NCI-H1092 (cell line): ENCODE measurements at places on chromosomes 6 and 20.

- no peak for DNase-seq
These were observed 37.0 kb upstream of the HINT3 start for GRCh38 chr6:125919618-125920017.

GRCh38 chr6:93786474-93787330 lies 367.3 kb upstream of the EPHA7 start:
- DNase-seq, result no peak

DNA sequence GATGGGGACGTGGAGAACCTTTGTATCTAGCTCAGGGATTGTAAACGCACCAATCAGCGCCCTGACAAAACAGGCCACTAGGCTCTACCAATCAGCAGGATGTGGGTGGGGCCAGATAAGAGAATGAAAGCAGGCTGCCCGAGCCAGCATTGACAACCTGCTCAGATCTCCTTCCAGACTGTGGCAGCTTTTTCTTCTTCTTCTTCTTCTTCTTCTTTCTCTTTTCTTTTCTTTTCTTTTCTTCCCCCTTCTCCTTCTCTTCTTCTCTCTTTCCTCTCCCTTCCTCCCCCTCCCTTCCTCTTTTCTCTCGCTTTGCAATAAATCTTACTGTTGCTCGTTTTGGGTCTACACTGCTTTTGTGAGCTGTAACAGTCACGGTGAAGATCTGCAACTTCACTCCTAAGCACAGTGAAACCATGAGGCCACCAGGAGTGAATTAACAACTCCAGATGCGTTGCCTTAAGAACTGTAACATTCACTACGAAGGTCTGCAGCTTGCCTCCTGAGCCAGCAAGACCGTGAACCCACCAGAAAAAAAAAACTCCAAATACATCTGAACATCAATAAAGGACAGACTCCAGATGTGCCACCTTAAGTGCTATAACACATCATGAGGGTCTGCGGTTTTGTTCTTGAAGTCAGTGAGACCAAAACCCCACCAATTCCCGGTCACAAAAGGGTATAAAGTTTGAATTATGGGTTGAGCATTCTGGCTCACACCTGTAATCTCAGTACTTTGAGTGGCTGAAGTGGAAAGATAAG lies 19.6 kb upstream of the SERPINB1 start:
- no peak for DNase-seq

DNA sequence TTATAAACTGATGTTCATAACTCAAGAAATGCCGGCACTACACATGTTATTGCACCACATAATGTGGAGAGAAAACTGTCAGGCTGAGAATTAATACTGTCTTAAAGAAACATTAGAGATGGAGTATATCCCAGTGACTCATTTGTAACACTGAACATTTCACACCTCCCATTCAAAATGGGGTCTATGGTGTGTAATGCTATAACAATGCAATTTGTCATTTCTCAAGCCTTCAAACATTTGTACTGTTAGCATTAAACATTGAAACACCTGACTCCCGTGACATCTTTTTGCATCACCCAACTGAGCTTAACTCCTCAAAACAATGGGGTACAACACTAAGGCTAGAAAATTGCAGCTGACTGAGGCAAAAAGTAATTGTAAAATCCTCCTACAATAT lies 151.7 kb downstream of the DST start:
- no peak for DNase-seq

DNA sequence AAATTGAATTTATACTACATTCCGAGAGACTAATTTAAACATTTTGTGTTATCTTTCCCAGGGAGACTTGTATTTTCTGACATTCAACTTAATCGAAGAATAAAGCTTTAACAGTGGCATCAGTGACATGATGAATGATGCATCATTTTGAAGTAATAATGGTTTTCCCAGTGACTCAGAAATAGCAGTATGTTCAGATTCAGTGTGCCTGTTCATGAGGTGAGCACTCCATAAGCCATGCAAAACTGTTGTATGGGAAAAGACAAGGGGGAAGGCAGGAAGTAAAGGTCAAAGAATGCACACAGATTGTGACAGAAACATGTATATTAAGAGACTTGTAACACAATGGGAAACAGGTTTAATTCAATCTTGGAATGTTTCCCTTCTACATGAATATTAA lies 1348.2 kb upstream of the GJE1 start:
- no peak for DNase-seq

GRCh38 chr6:28738396-28738765 lies 185.4 kb downstream of the TRIM27 start:
- DNase-seq, result no peak

- DNase-seq, result no peak
These were observed 175.1 kb downstream of the VEGFA start for GRCh38 chr6:43944908-43945767.

GRCh38 chr20:47970282-47970903 lies 185.1 kb upstream of the SULF2 start:
- no peak for DNase-seq

GRCh38 chr6:64280569-64280968 lies 645.0 kb downstream of the PHF3 start:
- no peak for DNase-seq

DNA sequence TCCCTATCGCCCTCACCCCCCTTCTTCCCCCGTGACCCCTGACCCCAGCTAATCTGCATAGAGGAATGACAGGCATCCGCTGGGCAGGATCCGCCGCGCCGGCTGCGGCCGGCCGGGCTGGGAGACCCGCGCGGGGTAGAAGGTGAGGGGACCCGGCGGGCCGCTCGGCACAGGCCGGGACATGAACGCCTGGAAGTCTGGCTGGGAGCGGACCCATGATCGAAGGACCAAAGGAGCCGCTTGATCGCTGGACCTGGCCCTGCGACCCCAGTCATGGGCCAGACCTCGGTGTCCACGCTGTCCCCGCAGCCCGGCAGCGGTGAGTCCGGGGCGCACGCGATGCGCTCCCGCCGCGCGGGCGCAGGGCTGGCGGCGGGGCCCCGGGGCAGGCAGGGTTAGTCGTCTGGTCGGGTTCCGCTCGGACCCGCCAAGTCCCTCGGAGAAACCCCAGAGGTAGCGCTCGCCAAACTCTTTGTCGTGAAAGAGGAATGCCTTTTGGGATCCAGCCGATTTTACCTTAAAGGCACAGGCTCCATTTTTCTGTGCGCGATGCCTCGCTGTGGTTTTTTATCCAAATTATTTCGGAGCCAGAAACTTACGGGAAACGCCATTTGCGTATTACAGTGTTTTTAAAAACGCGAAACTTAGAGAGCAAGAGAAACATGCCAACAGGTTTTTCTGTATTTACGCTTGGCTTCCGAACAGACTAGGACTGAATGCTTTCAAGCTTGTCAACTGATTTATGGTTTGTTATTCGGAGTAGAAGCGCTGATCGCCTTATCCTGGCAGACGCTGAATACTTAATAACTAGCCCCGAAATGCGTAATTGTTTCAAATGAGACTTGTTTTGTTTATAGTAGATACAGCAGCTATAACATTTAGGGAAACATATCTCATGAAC lies at the start of gene PHACTR2:
PHACTR2 (plus strand) TSS at position 75 of the 901 bp plus-strand sequence; CDS start at position 274, 199 bp downstream.
- no peak for DNase-seq

DNA sequence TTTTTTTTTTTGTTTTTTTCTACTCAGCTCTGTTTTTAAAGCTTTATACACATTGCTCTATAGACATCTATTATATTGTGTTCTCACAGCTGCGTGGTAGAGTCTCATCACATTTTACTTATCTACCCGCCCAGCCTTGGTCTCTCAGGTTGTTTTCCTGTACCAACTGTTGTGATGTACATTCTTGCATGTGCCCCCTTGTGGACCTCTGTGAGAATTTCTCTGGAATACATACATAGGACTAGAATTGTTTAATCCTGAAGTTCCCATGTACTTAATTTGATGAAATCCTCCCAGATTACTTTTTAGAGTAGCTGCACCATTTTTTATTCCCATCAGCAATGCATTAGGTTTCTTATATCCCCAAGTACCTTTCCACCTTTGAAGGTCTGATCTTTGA lies 40.4 kb upstream of the TINAG start:
- no peak for DNase-seq

GRCh38 chr6:68114463-68115047 lies 520.5 kb upstream of the ADGRB3 start:
- no peak for DNase-seq

DNA sequence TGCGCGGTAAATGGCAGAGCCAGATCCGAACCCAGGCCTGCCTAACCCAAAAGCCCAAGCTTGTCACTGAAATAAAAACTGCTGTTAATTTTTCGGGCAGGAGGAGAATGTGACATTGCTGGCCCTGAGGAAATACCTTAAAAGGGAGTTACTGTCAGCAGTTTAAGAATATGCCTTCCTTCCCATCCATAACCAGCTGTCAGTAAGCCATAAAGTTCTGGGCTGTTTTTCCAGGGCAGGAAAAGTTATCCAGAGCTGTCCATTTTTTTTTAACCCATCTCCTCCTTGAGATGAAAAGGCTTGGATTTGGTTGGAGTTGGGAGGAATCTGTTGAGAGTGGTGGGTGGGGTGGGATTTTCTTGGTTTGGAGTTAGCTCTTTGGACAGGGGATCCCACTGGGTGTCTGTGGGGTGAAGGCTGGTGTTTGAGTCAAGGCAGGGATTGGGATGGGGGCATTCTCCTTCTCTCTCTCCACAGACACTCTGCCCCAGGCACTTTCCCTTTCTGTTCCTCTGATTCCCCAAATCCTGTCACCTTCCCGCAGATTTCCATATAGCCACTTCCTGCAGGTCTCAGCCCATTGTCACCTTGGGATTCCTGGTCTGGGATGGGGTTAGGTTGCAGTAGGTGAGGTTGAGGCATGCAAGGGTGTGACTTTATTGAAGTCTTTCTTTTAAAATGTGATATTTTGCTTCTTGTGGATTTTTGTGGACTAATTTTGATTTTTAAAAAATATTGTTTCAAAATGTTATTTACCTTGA lies 4.3 kb upstream of the KCNG1 start:
- DNase-seq, result no peak

GRCh38 chr20:49404461-49404860 lies 78.0 kb downstream of the KCNB1 start:
- no peak for DNase-seq

DNA sequence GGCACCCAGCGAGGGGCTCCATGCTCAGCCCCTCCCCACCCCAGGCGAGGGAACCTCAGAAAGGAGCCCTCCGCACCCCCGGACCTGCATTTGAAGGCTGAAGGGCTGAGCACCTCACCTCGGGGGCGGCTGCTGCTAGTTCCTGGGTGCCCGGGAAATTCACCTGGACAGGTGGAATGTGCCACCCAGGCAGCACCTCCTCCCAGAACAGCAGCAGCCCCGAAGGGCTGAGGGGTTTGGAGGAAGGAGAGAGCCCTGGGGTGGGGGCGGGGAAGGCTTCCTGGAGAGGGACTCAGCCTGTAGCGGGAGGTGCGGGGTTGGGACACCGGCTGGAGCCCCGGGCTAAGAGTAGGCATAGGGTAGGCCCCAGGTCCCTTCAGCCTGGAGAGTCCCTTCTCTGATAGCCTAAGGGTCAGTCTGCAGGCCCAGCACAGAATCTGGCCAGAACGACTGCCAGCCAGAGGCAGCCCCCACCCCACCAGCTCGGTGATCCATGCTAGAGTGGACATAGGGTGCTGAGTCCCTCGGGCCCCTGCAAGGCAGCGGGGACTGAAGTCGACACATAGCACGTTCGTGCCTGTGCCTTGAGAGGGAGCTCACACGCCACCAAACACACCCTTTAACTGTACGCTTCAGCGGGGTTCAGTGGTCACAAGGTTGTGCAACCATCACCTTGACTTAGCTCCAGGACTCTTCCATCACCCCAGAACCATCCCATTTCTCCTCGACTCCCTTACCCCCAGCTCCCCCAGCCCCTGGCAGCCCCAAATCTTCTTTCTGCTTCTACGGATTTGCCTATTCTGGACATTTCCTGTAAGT lies 180.9 kb downstream of the TAF4 start:
- no peak for DNase-seq

DNA sequence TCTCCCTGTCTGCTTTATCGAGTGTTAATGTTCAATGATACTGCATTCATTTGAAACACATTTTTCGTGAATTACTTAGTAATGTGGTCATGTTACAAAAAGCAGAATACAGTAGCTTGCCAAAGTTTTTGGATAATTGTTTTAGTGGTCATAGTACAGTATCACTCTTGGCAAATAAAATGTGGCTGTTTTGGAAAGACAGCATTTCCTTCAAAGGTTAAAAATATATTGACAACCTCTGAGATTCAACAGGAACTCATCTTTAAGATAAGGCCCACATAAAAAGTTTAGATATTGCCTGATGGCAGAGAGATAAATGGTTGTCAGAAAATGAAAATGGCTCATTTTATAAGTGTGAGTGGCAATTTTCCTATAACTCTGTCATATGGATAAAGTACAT lies 297.7 kb upstream of the MAN1A1 start:
- DNase-seq, result no peak

DNA sequence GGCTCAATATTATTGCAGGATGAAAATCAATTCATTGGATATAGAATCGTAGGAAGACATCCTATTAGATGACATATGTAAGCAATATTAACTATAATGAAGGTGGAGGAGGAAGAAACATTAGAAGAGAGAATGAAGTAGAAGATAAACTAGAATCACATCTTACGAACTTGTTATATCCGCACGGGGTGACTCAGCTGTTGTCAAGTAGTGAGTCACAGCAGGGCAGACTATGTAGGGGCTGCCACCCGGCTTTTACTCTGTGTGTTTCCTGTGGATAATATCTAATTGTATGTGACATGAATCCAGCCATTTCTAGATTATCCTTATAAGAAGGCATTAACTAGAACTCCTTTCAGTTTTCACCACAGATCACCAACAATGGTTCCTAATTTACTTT lies 520.2 kb downstream of the DOK5 start:
- DNase-seq, result no peak

- no peak for DNase-seq
These were observed 252.9 kb upstream of the TAB2 start for GRCh38 chr6:149064660-149065015.

DNA sequence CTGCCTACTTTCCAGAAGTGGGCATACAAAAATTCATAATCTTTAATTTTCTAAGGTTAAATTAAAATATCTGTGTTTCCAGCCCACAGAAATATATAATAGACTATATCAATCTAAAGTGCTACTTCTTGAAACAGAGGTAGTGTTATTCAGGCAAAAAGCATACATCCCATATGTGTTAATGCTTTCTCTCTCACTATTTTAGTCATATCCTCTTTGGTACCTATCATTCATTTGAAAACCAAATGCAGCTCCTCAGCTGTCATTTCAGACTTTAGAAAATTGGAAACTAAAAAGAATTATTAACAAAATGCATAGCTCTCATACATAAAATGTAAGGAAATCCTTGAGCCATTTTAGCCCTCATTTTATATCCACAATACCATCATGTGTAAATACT lies 925 bp downstream of the FHL5 start:
- no peak for DNase-seq

- no peak for DNase-seq
These were observed 617.2 kb downstream of the PTPRT start for GRCh38 chr20:42572320-42573016.

DNA sequence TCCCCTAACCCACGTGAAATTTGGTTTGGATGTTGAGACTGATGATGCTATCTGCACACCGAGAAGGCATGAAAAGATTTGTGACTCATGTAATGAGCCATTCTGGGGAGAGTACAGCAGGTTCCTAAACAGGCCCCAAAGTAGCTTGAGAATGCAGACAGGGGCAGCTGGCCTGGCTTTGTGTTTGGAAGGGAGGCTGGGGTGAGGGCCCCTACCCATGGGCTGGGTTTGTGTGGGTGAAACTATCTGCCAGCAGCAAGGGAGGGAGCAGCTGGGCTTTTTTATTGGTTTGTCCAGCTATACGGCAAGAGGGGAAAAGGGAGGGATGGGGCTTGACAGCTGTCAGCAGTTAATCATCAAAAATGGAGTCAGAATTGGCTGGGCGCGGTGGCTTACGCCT lies 87.0 kb upstream of the RNF24 start:
- DNase-seq, result no peak

GRCh38 chr6:701700-702479 lies 9.0 kb upstream of the EXOC2 start:
- DNase-seq, result no peak
